ENCODE measurements at places on chromosomes 2 and 18. TPM values are rescaled to one million over a fixed set of nuclear protein-coding genes. Genes with fewer than 3 reads are reported as not detected.

UGT1A7 gene
- total RNA-seq = not detected

RAPGEF4 gene
- total RNA-seq = 21.8 TPM

PREB gene
- total RNA-seq = 42.1 TPM

SCN7A gene
- total RNA-seq = 97.1 TPM

DNA sequence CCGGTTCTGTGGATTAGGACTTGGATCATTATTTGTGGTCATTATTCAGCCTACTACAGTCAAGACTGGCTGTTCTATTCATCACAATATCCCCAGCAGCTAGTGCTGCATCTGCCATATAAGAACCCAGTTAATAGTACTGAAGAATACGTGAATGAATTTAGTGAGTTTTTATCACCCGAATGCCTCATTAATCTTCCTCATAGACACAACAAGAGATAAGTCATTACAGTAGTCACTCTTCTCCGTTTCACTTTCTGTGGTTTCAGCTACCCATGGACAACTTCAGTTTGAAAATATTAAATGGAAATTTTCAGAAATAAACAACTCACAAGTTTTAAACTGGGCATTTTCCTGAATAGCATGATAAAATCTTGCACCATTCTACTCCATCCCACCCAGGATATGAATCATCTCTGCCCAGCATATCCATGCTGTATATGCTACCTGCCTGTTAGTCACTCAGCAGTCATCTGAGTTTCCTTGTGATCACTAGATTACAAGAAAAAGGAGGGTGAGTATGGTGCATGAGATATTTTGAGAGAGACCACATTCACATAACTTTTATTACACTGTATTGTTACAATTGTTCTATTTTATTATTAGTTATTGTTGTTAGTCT lies 363.7 kb upstream of the CHAC2 start:
- H3K36me3 ChIP-seq = no peaks in the 10 kb centered on the region
- no peak for DNase-seq
- H3K27me3 ChIP-seq = no peaks in the 10 kb centered on the region

- H3K4me1 ChIP-seq = no peaks in the 10 kb centered on the region
- no peak for DNase-seq
- no peak overlapping the region for H3K4me3 ChIP-seq
- no peaks in the 10 kb centered on the region for H3K27me3 ChIP-seq
- H3K27ac ChIP-seq = no peak overlapping the region
- no peaks in the 10 kb centered on the region for H3K36me3 ChIP-seq
Observed at GRCh38 chr18:69161383-69162028, 239.2 kb upstream of the DOK6 start.

DNA sequence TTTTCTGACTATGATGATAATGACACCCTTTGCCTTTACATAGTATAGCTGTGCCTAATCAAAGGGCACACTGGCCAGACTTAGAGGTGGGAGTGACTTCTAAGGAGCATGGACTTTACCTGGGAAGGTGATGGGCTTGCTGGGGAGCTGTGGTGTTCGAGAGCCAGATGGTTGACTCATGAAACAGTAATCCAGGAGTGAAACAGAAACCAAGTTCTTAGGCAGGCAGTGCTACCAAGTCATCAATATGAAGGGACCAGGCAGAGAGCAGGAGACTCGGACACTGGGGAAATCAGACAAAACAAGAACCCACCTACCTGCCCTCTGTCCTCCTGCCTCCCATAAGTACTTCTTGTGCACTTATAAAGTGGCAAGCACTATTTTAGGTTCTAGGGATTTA lies 430.4 kb downstream of the DLGAP1 start:
- no peak for DNase-seq
- H3K4me3 ChIP-seq = no peak overlapping the region
- H3K27me3 ChIP-seq = no peaks in the 10 kb centered on the region
- H3K27ac ChIP-seq = no peak overlapping the region

DNA sequence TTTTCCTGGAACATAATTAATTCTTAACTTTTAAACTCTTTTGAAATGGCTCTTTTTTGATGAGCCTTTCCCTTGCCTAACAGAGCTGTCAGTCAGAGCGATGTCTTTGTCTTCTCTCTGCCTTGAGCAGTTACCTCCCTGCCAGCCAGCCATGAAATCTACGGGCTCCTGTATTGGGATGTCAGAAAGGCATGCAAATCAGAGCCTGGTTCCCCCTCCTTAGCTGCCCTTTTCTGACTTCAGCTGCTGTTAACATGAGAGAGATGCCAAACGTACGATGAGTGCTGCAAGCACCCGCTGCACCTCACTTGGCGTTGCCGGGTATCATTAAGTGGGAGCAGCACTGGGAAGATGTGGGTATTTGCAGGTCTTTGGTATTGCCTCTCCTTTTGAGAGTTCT lies 131.4 kb upstream of the BOD1L2 start:
- no peak overlapping the region for H3K4me3 ChIP-seq
- H3K36me3 ChIP-seq = peaks cover 3% of the 10 kb centered on the region
- no peaks in the 10 kb centered on the region for H3K4me1 ChIP-seq

DNA sequence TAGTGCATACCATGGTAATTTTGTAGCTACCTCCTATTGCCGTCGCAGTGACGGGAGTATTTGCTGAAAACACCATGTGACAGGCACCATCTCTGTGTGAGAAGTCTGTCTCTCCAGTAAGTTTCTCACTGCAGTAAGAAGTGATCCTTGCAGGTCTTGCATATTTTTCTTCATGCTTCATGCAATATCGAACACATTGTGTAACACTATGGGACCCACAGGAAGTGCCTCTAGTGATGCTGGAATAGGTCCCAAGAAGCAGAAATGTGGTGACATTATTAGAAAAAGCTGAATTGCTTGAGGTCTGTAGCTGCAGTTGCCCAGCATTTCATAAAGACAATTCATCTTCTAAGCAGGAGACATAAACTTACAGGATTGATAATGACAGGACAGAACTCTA lies 167.6 kb downstream of the DCDC2C start:
- no peak overlapping the region for H3K27ac ChIP-seq
- no peaks in the 10 kb centered on the region for H3K4me1 ChIP-seq
- H3K36me3 ChIP-seq = no peaks in the 10 kb centered on the region
- DNase-seq = no peak
- H3K4me3 ChIP-seq = no peak overlapping the region
- no peaks in the 10 kb centered on the region for H3K27me3 ChIP-seq

DNA sequence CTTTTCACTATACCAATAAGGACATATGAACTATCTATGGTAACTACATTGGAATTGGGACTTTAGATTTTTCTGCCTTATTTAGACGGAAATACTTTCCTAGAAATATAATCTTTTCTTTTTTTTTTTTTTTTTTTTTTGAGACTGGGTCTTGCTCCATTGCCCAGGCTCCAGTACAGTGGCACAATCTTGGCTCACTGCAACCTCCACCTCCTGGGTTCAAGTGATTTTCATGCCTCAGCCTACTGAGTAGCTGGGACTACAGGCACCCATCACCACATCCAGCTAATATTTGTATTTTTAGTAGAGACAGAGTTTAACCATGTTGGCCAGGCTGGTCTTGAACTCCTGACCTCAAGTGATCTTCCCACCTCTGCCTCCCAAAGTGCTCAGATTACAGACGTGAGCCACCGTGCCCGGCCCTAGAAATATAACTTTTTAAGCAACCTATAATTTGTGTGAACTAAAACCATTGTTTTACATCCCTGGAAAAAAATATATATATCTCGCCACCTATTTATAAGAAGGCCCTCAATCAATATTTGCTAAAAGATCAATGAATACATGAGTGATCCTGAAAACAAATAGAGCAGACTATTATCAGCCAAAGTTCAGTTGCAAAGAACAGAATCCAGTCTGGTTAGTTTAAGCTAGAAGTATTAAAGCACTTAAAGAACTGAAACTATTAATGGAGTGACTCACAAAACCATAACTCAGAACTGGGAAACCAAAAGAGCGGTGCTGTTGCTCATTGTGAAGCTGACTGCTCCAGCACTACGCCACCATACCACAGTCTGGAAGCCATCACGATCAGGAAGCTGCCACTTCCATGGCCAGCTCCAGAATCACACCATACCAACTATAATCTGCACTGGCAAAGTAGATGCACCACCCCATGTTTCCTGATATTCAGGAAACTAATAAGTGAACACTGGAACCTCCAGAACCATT lies 8.4 kb upstream of the HNRNPLL start:
- H3K4me1 ChIP-seq = peaks cover 6% of the 10 kb centered on the region
- no peak for DNase-seq
- H3K27ac ChIP-seq = no peak overlapping the region
- no peaks in the 10 kb centered on the region for H3K27me3 ChIP-seq
- no peaks in the 10 kb centered on the region for H3K36me3 ChIP-seq
- no peak overlapping the region for H3K4me3 ChIP-seq

DNA sequence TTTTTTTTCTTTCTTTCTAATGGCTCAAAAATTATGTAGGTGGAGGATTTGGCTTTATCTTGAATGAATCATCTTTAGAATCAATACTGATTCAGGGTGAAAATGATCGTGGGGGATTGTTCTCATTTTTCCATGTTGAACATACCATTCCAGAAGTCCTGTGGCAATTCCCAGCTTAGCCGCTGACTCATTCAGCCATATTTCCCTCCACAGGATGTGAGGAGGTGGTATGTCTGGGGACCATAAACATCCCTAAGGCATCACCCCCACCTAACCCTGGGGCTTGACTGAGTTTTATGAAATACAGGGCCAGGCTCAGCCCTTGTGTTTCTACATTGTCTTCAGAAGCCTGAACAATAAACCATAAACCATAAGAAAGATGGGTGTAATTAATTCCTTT lies 92.7 kb upstream of the FN1 start:
- no peaks in the 10 kb centered on the region for H3K4me1 ChIP-seq
- H3K27ac ChIP-seq = no peak overlapping the region
- H3K36me3 ChIP-seq = no peaks in the 10 kb centered on the region
- DNase-seq = no peak
- H3K4me3 ChIP-seq = no peak overlapping the region

DNA sequence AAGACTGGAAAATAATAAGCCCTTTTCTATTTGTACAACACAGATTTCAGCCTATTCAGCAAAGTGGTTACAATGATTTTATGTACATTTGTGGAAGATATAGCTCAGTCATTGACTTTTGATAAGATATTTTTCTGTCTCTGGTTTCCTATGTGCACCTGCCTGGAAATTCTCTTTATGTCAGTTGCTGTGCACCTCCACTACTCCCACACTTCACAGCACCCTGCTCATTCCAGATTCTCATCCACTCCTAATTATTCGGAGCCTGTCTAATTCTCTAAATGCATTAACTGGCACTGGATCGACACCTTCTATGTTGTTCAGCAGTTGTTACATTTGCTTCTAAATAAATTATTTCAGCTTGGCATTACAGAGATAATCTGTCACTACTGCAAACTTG lies 275.1 kb upstream of the RND3 start:
- no peaks in the 10 kb centered on the region for H3K27me3 ChIP-seq
- H3K27ac ChIP-seq = no peak overlapping the region
- no peaks in the 10 kb centered on the region for H3K36me3 ChIP-seq
- H3K4me3 ChIP-seq = no peak overlapping the region

- H3K36me3 ChIP-seq = no peaks in the 10 kb centered on the region
- no peak overlapping the region for H3K27ac ChIP-seq
- no peak for DNase-seq
Observed at GRCh38 chr2:78011251-78011650, 489.1 kb upstream of the LRRTM4 start.

DNA sequence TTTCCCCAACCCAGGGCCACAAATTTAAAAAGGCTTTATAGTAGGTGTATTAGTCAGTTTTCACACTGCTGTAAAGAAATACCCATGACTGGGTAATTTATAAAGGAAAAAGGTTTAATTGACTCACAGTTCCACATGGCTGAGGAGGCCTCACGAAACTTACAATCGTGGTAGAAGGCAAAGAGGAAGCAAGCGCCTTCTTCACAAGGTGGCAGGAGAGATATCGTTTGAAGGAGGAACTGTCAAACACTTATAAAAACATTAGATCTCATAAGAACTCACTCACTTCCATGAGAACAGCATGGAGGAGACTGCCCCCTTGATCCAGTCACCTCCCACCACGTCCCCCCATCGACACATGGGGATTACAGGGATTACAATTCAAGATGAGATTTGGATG lies 70.4 kb downstream of the FECH start:
- H3K4me1 ChIP-seq = no peaks in the 10 kb centered on the region
- H3K36me3 ChIP-seq = no peaks in the 10 kb centered on the region
- peaks cover 8% of the 10 kb centered on the region for H3K27me3 ChIP-seq
- H3K4me3 ChIP-seq = no peak overlapping the region
- no peak overlapping the region for H3K27ac ChIP-seq

GRCh38 chr2:219644801-219645480 lies 17.5 kb downstream of the SLC4A3 start:
- peak overlapping the region; percentile 48 for H3K27ac ChIP-seq
- no peak overlapping the region for H3K4me3 ChIP-seq
- peaks cover 7% of the 10 kb centered on the region for H3K27me3 ChIP-seq

DNA sequence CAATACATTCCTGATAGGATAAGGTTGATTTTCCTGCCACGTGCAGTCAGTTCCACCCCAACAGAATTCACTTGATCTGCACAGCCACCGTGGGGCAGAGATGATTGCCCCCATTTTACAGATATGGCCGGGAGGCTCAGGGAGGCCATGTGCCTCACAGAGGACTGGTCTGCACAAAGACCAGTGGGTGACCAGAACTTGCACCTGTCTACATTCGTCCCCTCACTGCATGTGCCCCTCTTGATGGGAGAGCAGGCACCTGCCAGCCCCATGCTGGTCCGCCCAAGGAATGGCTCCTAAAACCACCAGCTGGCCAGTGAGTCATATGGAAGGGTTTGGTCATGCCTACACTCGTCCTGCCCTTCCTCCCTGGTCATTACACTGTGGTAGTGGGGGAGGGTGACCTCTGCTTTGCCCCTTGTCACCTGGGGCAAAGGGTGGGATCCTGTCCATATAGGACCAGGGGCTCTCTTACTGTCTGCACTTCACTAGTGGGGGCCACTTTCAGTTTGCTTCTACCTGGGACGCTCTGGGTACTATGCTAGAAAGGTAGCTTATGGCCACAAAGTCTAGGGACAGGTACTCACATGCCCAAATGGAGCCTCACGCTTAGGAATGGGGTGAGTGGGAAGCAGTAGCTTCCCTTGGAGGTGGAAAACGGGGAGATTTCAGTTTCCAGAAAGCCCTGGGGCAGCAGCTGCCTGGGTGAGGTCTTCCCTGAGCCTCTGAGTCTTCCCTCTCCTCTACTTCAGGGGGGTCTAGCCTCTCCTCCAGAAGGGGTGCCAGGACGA lies 14.7 kb downstream of the RRM2 start:
- no peak for DNase-seq
- H3K27me3 ChIP-seq = no peaks in the 10 kb centered on the region
- H3K27ac ChIP-seq = no peak overlapping the region
- H3K4me3 ChIP-seq = no peak overlapping the region
- no peaks in the 10 kb centered on the region for H3K36me3 ChIP-seq
- H3K4me1 ChIP-seq = no peaks in the 10 kb centered on the region

DNA sequence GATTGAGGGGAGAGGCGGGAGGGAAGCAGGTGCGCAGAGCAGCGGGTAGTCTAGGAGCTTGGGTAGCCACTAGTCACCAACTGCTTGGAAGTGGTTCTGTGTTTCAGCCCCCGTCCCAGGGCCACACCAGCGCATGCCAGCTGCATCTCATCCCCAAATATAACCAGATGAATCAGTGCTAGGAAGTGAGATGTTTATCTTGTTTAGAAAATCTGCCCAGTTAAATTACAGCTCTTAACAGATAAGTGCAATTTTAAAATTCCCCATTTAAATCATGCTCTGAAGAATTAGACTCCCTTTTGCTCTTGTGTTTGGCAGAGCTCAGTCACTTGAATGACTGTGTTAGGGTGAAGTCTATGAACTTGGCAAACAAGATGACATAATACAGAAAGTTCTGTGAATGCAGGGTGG lies 193.8 kb downstream of the SEPTIN10 start:
- peaks cover 4% of the 10 kb centered on the region for H3K4me1 ChIP-seq
- no peaks in the 10 kb centered on the region for H3K36me3 ChIP-seq
- no peak overlapping the region for H3K4me3 ChIP-seq
- no peak for DNase-seq
- H3K27ac ChIP-seq = no peak overlapping the region
